ENCODE measurements at places on chromosomes 1 and 21. TPM values are rescaled to one million over a fixed set of nuclear protein-coding genes. Genes with fewer than 3 reads are reported as not detected.

Gene FCRLB
- total RNA-seq, result 0.82 TPM

- no peak overlapping the region for H3K4me3 ChIP-seq
- no peaks in the 10 kb centered on the region for H3K4me1 ChIP-seq
- H3K36me3 ChIP-seq, result no peaks in the 10 kb centered on the region
- no peaks in the 10 kb centered on the region for H3K27me3 ChIP-seq
- H3K27ac ChIP-seq, result no peak overlapping the region
- no peak for DNase-seq
Observed at GRCh38 chr1:185936641-185937040, 202.4 kb downstream of the HMCN1 start.

DNA sequence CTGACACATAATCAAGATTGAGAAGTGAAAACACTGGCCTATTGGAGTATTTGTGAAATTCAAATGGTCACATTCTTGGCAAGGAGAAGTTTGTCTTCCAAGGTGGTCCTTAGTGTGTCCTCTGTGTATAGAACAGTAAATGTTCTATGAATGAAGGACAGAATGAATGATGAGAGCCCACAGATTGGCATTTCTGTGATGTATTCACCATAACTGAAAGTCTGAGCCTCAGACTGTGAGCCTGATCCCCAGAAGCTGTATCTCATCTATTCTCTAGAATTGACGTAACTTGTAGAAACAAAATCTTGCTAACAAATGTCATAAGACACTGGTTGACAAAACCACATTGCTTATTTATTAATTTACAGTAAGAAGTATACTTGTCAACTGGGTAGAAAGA, 111.5 kb upstream of the ETV3 start:
- no peaks in the 10 kb centered on the region for H3K36me3 ChIP-seq
- no peaks in the 10 kb centered on the region for H3K4me1 ChIP-seq
- H3K27ac ChIP-seq, result no peak overlapping the region

- H3K27ac ChIP-seq, result no peak overlapping the region
- no peaks in the 10 kb centered on the region for H3K36me3 ChIP-seq
- no peak overlapping the region for H3K4me3 ChIP-seq
- DNase-seq, result no peak
- H3K27me3 ChIP-seq, result no peaks in the 10 kb centered on the region
Observed at GRCh38 chr1:100400404-100400803, 48.1 kb downstream of the CDC14A start.

DNA sequence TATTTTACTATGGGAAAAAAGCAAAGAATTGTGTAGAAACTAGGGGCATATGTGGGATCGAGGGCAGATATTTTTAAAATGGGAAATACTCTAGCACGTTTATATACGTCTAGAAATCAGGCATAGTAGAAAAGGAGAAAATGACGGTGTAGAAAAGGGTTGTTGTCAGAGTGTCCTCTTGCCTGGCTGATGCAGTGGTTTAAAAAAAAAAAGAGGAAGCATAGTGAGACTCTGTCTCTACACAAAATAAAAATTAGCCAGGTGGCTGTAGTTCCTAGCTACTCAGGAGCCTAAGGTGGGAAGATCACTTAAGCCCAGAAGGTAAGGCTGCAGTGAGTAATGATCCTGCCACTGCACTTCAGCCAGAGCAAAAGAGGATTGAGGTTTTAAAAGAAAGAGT, 64.7 kb upstream of the LRRC7 start:
- no peak overlapping the region for H3K4me3 ChIP-seq
- no peaks in the 10 kb centered on the region for H3K4me1 ChIP-seq
- H3K36me3 ChIP-seq, result no peaks in the 10 kb centered on the region
- DNase-seq, result no peak

Data from sigmoid colon (tissue), 7 donors.